Activated naive CD8-positive, alpha-beta T cell treated with anti-CD3 and anti-CD28 coated beads for 36 hours (primary cell): ENCODE measurements at places on chromosomes 1 and 21.

DNA sequence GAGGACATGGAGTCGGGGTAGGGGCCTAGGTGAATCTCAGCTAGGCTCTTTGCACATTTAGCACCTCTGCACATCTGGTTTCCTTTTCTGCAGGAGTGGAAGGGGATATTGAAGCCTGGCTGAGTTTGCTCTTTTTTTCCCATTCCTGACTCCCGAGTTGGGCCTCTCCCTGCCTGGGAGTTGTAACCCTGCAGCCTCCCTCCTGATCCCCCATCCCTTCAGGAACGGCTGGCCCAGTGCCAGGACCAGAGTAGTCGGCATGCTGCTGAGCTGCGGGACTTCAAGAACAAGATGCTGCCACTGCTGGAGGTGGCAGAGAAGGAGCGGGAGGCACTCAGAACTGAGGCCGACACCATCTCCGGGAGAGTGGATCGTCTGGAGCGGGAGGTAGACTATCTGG, 836 bp downstream of the OLFML3 start:
- H3K36me3 ChIP-seq: peaks cover 2% of the 10 kb centered on the region
- H3K4me3 ChIP-seq: no peak overlapping the region
- no peak overlapping the region for H3K27ac ChIP-seq

- no peak overlapping the region for H3K27ac ChIP-seq
- no peak for DNase-seq
- peaks cover 22% of the 10 kb centered on the region for H3K4me1 ChIP-seq
- no peaks in the 10 kb centered on the region for H3K36me3 ChIP-seq
- peaks cover 13% of the 10 kb centered on the region for H3K27me3 ChIP-seq
These were observed 4.5 kb downstream of the AIM2 start for GRCh38 chr1:159071970-159072582.

DNA sequence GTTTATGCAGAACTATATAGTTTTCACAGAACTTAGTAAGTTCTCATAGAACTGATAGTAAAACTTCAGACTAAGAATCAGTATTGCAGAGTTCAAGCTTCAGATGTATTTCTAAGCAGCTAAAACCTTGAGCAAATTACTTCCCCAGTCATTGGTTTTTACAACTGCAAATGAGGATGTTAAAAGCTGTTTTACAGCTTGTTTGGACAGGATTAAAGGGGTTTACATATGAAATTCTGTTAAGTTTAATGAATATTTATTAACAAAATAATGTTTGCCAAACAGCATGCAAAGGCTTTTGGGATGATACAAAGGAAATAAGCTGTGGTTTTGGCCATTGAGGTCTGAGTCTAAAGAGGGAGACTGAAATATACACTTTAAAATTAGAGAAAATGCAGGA, 39.1 kb downstream of the CRB1 start:
- H3K27me3 ChIP-seq: peaks cover 8% of the 10 kb centered on the region
- no peak overlapping the region for H3K4me3 ChIP-seq
- no peaks in the 10 kb centered on the region for H3K4me1 ChIP-seq
- H3K36me3 ChIP-seq: no peaks in the 10 kb centered on the region
- H3K27ac ChIP-seq: no peak overlapping the region

DNA sequence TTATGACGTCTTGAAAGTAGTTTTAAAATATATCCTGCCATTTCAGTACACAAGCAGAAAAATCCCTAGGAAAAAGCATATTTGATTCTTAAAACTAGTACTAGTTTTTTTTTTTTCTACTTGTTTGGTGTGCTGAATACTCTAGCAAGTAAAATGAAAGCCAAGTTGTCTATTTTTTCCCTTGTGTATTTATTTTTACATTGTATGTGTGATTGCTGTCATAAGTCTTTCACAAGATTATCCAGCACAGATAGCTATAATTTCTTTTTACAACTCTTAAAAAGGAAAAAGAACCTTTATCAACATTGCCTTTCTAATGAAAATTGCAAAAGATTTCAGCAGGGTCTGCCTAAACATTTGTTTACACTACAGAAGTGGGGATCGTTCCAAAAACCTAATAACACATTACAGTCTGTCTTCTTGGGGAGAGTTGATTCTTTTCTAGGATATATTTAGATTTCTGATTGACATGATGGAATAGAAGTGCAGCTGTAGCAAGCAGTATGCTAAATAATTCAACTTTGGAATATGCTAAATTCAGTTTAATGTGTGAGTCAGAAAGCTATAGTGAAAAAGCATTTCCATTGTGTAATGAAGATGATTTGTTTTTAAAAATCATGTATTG, 2.5 kb downstream of the DR1 start:
- H3K27ac ChIP-seq: peak overlapping the region; percentile 48
- H3K36me3 ChIP-seq: peaks cover 33% of the 10 kb centered on the region
- peak overlapping the region; percentile 98 for H3K4me3 ChIP-seq
- peaks cover 41% of the 10 kb centered on the region for H3K4me1 ChIP-seq
- H3K27me3 ChIP-seq: no peaks in the 10 kb centered on the region

DNA sequence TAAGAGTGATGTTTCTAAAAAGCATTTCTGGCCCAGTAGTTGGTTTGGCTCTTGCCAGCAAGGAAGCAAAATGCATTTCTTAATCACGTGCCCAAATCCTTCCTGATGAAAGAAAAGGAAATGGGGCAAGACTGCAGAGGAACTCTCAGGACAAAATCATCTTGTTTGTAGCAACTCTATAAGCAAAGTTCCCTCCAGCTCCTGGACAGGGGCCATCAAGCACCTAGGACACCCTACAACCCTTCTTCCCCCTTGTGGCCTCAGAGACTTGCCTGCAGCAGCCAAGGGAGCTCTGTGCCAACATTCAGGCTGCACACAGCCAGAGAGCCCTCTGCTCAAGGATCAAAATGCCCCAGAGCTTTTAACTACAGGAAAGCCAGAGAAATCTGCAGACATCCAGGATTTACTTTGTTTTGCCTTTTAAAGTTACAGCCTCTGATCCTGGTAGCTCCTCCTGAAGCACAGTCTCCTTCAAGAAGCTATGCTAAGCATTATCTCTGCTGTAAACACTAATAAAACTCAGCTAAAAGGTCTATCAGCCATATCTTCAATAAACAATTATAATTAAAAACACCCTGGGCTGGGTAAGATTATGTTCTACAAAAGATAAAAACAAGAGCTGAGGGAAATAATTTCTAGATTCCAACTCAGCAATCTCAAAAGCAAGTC, 105.0 kb downstream of the KIAA0319L start:
- peaks cover 22% of the 10 kb centered on the region for H3K4me1 ChIP-seq
- no peaks in the 10 kb centered on the region for H3K27me3 ChIP-seq
- H3K36me3 ChIP-seq: peaks cover 3% of the 10 kb centered on the region
- H3K27ac ChIP-seq: peak overlapping the region; percentile 38

DNA sequence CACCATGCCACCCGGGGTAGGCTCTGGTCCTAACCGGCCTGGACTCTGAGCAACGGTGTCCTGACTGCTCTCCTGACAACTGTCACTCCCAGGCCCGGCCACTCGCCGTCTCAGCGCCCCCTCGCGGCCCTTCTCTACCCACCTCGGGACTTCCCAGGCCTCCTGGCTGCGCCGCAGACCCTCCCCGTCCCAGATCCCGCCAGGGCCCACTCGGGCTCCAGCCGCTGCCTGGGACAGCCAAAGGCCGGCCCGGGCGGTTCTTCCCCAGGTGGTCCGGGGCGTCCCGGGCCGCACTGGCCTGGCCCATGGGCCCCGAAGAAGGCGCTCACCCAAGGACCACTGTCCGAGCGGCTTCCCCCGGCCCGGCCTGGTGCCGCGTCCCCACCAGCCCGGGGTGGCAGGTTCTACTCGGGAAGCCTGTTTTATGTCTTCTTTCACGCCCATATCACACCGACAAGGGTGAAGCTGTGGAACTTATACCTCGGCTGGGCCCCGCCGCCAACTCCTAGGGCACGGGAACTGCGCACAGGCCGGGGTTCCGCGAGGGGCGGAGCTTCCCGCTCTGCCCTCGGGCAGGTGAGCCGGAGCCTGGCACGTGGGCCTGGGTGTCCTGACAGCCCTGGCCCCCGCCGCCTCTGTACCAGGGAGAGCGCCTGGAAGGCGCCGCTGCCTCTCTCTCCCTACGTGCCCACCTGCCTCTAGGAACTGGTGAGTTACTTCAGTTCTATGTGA, 138.3 kb downstream of the TTLL7 start:
- peak overlapping the region; percentile 81 for H3K4me3 ChIP-seq
- H3K4me1 ChIP-seq: peaks cover 16% of the 10 kb centered on the region
- peak; percentile 77 for DNase-seq
- H3K36me3 ChIP-seq: no peaks in the 10 kb centered on the region
- peak overlapping the region; percentile 63 for H3K27ac ChIP-seq
- no peaks in the 10 kb centered on the region for H3K27me3 ChIP-seq

- no peaks in the 10 kb centered on the region for H3K4me1 ChIP-seq
- no peak overlapping the region for H3K27ac ChIP-seq
- no peak overlapping the region for H3K4me3 ChIP-seq
- H3K36me3 ChIP-seq: no peaks in the 10 kb centered on the region
- no peak for DNase-seq
These were observed 303.6 kb downstream of the MATN1 start for GRCh38 chr1:30419831-30420230.

DNA sequence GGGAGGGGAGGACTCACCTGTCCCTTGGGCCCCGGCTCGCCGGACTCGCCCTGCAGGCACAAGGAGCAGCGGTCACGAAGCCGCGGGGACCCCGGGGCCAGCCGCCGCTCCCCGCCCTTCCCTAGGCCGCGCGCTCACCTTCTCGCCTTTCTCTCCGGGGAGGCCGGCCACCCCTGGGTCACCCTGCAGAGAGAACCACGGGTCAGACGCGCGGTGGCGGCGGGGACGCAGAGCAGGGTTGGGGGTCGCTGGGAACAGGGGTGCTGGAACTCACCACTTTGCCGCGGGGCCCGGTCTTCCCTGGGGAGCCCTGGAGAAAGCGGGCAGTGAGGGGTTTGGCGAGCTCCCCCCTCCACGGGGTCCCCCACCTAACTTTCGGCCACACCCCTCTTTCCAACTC, 13.3 kb downstream of the COL9A2 start:
- no peaks in the 10 kb centered on the region for H3K27me3 ChIP-seq
- DNase-seq: no peak
- H3K4me3 ChIP-seq: no peak overlapping the region
- H3K27ac ChIP-seq: no peak overlapping the region

GRCh38 chr1:234205966-234206365, 167.3 kb upstream of the COA6 start:
- no peak for DNase-seq
- H3K27me3 ChIP-seq: peaks cover 13% of the 10 kb centered on the region
- no peak overlapping the region for H3K4me3 ChIP-seq
- no peaks in the 10 kb centered on the region for H3K4me1 ChIP-seq

- no peaks in the 10 kb centered on the region for H3K4me1 ChIP-seq
- H3K36me3 ChIP-seq: no peaks in the 10 kb centered on the region
- no peak overlapping the region for H3K4me3 ChIP-seq
These were observed 37.1 kb upstream of the MCOLN3 start for GRCh38 chr1:85085417-85085816.

DNA sequence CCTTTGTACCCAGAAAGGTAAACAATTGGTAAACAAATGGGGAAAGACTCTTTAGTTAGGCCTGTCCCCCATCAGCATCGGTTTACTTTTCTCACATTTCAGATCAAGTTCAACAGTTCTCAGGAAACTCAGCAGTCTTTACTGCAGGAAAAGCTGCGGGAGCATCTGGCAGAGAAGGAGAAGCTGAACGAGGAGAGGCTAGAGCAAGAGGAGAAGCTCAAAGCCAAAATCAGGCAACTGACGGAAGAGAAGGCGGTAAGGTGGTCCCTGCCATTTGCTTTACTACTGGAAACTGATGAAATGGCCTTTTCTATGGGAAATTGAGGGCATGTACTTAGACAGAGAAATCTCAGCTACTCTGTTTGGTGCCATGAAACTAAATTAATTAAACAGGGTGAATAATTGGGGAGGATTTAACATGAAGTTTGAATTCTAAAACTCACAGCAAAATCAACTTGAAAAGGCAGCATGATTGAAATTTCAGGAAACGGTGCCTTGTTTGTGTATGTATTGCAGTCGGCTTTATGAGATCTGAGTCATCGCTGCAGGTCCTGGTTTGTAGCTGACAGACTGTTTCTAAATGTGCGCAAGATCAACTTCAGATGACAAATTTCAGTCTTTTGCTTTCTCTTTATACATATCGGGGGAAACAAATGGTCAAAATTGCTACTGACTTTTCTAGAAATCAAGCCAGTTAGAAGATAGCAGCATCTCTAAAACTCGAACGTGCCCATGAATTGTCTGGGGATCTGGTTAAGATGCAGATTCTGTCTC, 67.9 kb upstream of the EFHD2 start:
- no peak for DNase-seq
- H3K4me1 ChIP-seq: peaks cover 20% of the 10 kb centered on the region
- H3K36me3 ChIP-seq: no peaks in the 10 kb centered on the region
- peaks cover 52% of the 10 kb centered on the region for H3K27me3 ChIP-seq
- no peak overlapping the region for H3K27ac ChIP-seq
- no peak overlapping the region for H3K4me3 ChIP-seq

DNA sequence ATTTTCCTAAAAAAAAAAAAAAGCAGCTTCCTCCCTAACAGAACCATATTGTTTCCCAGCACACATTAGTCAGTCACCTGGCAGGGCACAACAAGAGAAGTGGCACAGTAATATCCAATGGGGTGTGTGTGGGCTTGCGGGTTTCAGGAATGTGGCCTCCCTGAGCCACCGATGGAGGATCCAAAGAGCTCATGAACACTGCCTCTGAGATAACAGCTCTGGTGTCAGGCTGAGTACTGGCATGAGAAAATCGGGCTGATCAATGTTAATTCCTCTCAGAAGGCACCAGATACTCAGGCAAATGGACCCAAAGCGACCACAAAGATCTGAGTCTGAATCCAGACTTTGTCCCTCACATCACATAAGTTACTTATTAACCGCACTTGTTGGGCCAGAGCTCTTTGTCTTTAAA, 2.2 kb upstream of the LYPD8 start:
- H3K4me3 ChIP-seq: no peak overlapping the region
- H3K4me1 ChIP-seq: no peaks in the 10 kb centered on the region
- no peaks in the 10 kb centered on the region for H3K27me3 ChIP-seq
- no peak for DNase-seq
- no peak overlapping the region for H3K27ac ChIP-seq

GRCh38 chr21:14814991-14815390, 249.8 kb downstream of the NRIP1 start:
- no peaks in the 10 kb centered on the region for H3K27me3 ChIP-seq
- no peak overlapping the region for H3K27ac ChIP-seq
- no peak for DNase-seq
- H3K36me3 ChIP-seq: peaks cover 2% of the 10 kb centered on the region

GRCh38 chr1:203520315-203520714, 26.4 kb downstream of the OPTC start:
- H3K36me3 ChIP-seq: no peaks in the 10 kb centered on the region
- H3K27ac ChIP-seq: no peak overlapping the region
- DNase-seq: no peak
- H3K4me3 ChIP-seq: no peak overlapping the region
- H3K4me1 ChIP-seq: no peaks in the 10 kb centered on the region
